ENCODE measurements at places on chromosomes 16 and 17.

DNA sequence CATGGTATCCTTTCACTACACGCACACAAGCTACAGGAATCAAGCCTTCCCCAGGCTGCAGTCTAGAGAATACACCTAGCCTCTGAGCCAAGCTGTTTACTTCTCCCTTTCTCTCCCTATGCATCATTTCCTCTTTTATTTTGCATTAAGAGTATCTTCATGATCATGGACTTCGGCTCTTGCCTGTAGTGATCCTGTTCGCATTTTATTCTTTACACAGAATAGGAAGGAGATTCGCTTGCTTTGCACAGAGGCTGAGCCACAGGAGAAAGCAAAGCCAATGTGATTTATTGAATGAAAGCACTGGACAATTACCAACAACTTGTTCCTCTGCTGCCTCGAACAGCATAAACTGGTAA is 172.7 kb downstream of the ANKFN1 start:
- no peak for DNase-seq

GRCh38 chr16:24939224-24939623 is 75.9 kb downstream of the ARHGAP17 start:
- no peak for DNase-seq

DNA sequence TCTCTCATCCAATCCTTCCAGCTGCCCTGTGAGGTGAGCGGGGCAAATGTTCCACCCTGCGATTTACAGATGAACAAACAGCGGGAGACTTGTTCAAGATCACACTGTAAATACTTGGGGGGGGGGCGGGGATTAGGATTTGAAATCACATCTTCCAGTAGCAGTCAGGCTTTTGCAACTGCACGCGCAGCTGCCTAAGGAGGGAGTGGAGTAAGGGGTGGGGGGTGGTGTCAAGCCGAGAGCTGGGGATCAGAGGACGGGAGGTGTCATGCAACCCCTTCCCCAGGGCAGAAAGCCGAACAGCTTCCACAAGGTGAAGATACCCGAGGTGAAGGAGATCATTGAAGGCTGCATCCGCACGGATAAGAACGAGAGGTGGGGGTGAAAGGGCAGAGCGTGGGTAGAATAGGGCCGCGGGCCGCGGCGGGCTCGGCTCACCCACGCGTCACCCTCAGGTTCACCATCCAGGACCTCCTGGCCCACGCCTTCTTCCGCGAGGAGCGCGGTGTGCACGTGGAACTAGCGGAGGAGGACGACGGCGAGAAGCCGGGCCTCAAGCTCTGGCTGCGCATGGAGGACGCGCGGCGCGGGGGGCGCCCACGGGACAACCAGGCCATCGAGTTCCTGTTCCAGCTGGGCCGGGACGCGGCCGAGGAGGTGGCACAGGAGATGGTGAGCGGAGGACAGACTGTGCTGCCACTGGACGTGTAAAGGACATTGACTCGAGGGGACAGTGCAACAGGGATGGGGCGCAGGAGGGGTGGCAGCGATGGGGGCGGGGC is 4.6 kb downstream of the WNK4 start:
- no peak for DNase-seq

GRCh38 chr17:82938873-82939620 is 99.2 kb upstream of the ZNF750 start:
- DNase-seq = no peak

DNA sequence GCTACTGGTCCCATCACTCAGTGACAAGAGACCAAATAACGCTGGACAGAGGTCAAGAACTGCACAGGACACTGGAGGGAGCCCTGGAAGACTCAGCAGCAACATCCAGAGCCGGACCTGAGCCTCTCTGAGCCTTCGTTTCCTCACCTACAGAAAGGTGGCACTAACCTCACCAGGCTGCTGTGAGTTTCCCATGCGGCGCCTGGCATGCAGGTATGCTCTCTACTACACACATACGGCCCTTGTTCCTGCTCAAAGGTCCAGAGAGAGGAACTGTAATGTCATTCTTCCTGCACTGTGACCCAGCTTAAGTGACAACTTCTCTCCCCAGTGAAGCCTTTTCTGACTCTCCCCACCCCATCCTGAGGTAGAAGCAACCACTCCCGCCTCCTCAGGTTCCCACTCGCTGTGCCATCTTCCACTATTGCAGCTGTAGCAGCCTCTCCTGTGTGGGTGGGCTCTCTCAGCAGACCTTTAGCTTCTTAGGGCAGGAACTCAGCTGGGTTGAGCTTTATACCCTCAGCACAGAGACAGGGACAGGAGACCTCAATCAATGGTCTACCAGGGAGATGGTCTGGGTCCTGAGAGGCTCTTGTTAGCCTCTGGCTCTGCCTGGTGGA is 43.9 kb upstream of the SREBF1 start:
- DNase-seq = no peak

- no peak for DNase-seq
These were observed 19.1 kb downstream of the GSPT1 start for GRCh38 chr16:11896486-11897176.

DNA sequence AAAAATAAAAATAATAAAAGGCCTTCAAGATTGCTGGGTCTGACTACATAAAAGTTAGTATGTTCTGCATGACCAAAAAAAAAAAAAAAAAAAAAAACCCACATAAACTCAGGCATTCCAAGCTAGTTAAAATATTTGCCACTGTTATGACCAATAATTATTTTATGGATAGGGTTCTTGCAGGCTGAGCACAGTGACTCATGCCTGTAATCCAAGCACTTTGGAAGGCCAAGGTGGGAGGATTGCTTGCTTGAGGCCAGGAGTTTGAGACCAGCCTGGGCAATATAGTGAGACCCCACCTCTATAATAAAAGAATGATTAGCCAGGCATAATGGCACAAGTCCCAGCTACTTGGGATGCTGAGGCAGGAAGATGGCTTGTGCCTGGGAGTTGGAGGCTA is 8.1 kb downstream of the SCNN1B start:
- no peak for DNase-seq

DNA sequence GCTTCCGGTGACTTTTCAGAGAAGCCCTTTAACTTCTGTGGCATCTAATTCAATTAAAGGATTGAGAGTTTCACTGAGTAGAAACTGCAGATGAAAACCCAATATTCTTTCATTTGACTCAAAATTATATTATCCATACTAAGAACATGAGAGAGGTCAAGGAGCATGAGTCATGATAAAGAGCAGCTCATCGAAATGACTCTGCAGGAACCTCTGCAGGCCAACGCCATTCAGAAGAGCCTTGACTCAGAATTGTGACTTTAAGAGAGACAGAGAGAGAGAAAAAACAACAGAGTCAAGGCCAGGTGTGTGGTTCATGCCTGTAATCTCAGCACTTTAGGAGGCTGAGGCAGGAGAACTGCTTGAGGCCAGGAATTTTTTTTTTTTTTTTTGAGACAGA is 417.2 kb upstream of the XYLT1 start:
- no peak for DNase-seq

GRCh38 chr16:29814592-29814991 is 1.4 kb upstream of the PAGR1 start:
- no peak for DNase-seq

GRCh38 chr17:71229070-71229469 is 891.8 kb upstream of the SOX9 start:
- no peak for DNase-seq

All from NCI-H187 (cell line).